ENCODE measurements at places on chromosomes 11 and 22.
A peak's percentile ranks its signal among the peaks of the same experiment; 100 is the strongest.

DNA sequence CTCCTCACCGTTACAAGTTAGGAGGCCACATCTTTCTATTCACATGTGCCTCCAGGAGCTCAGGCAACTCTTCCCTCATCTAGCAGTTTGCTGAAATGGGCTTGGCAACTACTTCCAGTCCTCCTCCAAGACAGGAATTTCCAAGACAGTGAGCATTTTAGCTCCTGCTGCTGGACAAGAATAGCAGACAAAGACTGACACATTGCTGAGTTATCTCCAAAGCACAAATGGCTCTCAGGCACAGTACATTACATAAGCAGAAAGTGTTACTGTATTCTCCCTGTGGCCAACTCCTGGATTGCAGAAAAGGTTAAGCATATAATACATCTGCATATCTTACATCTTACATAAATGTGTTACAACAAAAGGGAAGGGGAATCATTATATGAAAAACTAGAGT lies 83.2 kb upstream of the POU2AF2 start:
- peak; percentile 67 for DNase-seq

DNA sequence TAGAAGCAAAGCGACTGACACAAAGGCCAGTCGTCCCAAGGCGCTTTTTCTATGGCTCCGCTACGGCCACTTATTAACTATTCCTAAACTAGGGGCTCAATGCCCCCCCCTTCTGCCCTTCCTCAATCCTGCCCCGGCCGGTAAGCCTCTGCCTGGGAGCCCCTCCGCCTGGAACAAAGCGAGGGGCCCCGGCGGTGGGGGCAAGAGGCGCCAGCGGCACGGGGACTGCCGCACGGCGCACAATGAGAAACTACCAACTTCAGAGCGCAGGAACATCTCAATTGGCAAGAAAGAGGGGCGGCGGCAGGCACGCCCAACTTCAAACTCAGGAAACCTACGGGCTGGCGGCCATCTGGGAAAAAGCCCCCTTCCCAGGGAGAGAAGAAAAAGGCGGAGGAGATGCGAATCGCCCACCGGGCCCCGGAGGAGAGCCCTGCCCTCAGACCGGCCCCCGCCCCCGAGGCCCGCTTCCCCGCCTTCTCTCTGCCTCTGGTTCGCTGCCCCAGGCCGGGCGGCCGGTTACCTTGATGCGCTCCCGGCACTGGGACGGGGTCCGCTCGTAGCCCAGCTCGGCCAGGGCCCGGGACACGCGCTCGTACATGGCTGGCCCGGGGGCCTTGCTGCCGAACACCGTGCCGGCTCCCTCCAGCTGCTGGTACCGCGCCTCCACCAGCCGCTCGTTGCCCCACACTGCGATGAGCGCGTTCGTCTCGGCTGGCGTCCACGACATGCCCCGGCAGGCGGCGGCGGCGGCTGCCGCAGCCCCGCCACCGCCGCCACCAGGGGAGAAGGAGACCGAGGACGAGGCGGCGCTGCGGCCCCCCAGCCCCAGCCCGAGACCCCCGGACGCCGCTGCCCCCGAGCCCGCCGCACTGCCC lies 619 bp downstream of the MSANTD2 start:
- DNase-seq = peak; percentile 32

DNA sequence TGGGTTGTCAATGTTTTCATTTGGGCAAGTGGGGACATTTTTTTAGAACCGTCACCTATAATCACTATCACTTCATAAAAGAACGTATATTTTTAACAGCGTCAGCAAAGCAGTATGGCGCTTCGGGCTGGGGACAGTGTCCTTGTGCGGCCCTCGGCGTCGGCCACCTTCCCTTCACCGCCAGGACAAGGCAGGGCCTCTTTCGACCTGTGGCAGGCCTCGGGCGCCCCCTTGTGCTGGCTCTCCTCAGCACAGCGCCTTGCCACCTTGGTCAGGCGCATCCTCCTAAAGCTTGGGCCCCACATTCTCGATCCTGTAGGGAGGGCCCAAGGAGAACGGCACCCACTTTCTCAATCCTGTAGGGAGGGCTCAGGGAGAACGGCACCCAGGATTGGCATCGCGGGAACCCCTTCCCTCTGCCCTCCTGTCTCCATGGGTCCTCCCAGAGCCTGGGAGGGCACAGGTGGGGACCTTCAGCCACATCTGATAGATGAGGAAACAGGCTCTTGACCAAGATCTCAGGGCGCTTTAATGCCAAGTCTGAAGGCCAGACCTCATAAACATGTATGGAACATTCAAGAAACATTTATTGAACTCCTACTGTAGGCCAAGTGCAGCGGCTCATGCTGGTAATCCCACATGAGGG lies 11.5 kb upstream of the FADD start:
- DNase-seq = peak; percentile 43

DNA sequence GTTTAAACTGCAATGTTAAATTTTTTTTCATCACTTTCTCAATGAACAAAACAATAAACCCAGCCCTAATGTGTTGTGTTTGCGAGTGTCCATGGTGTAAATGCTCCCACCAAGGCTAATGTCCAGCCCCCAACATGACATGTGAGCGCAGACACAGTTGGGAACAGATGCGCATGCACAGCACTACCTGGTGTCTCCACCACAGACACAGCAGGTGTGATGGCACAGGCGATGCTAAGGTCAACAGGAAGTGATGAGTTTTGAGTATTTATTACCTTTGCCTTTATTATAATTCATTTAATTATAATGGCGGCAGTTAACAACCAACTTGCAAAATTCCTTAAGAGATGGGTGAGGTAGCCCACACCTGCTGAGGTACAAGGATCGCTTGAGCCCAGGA lies 42.9 kb downstream of the MICAL3 start:
- DNase-seq = no peak

- DNase-seq = peak; percentile 74
Measured at GRCh38 chr11:95977534-95978174, 53.7 kb upstream of the MTMR2 start.

- DNase-seq = no peak
Measured at GRCh38 chr11:79030448-79030847, 410.4 kb downstream of the TENM4 start.

DNA sequence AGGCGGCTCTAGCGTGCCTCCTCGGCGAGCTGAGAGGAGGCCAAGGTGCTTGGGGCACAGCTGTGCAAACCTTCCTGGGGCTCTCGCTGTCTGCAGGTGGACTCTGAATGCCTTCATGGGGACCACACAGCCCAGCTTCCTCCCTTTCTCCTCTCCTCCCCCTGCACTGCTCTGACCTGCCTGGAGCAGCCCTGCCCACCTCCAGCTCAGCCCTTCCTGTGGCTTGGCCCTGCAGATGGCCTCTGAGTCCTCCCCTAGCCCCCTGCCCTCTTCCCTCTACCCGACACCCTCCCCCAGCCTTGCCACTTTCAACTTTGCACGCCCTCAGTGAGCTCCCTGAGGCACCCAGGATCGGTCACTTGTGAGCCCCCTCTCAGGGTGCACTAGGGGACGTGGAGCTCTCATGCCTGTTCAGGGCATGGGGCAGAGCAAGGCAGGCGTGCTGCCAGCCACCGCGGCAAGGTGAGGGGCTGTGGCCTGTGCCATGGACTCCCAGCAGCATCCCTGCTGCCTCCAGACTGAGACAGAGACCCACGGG lies 31.4 kb downstream of the PPM1F start:
- DNase-seq = no peak

DNA sequence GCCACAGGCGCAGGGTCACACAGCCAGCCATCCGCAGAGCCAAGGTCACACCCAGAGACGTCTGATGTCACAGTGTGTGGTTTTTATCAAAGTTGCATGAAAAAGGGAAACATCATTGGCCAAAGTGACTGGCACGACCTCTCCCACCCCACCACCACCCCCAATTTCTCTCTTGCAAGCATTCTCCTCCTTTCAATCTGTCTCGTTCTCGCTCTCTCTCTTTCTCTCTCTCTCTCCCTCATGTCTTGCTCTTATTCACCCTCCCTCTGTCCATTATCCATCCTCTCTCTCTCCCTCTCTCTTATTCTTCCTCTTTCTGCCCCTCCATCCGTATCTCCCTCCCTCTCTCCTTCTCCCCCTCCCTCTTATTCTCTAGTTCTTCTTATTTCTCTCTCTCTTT lies 40.6 kb downstream of the MN1 start:
- DNase-seq = no peak

Data from iris pigment epithelial cell (primary cell).